ENCODE measurements at places on chromosomes 12 and 14.

DNA sequence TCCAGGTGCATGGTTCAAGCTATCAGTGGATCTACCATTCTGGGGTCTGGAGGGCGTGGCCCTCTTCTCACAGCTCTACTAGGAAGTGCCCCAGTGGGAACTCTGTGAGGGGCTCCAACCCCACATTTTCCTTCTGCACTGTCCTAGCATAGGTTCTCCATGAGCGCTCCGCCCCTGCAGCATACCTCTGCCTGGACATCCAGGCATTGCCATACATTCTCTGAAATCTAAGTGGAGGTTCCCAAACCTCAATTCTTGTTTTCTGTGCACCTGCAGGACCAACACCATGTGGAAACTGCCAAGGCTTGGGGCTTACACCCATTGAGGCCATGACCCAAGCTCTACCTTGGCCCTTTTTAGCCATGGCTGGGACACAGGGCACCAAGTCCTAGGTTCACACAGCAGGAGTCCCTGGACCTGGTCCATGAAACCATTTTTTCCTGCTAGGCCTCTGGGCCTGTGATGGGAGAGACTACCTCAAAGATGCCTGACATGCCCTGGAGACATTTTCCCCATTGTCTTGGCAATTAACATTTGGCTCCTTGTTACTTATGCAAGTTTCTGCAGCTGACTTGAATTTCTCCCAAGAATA lies 76.8 kb downstream of the CRADD start:
- DNase-seq: no peak

DNA sequence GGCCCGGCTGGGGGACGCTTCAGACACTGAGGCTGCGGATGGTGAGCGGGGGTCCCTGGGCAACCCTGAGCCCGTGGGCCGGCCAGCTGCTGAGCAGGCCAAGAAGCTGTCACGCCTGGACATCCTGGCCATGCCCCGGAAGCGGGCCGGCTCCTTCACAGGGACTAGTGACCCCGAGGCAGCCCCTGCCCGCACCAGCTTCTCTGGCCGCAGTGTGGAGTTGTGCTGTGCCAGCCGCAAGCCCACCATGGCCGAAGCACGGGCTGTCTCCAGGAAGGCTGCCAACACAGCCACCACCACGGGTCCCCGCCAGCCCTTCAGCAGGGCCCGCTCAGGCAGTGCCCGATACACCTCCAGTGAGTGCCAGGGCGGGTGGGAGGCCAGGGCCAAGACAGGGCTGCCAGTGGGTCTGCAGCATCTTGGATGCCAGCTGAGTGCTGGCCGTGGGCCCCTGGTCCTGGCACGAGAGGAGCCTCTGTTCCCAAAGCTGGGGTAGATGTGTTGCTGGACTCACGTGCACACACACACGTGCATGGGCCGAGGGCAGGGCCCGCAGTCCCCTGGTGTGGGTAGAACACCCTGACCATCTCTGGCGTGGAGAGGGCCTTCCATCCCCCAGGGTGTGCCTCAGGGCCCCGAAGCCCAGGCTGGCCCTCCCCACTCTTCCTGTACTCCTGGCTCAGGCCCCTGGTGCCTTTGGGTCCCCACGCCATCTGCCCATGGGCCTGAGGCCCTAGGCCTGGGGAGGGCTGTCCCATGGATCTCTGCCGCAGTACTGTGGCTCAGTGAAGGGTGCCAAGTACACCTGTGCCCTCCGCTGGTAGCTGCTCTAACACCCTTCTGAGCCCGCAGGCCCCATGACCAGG lies 22.8 kb downstream of the CEP170B start:
- DNase-seq: no peak

DNA sequence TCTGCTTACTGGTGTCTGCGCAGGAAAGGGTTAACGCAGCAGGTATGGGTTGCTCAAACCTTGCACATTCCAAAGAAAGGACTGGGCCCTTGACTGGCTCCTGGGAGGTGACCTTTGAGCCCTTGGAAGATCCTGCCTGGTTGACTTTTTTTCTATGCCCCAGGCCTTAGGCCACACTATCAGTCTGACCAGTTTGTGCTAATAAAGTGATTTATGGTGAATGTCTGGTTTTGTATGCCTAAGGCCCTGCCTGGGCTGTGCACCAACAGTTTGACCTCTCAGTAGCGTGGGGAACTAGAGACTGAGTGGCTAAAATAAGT lies 61.4 kb upstream of the SCN8A start:
- no peak for DNase-seq

DNA sequence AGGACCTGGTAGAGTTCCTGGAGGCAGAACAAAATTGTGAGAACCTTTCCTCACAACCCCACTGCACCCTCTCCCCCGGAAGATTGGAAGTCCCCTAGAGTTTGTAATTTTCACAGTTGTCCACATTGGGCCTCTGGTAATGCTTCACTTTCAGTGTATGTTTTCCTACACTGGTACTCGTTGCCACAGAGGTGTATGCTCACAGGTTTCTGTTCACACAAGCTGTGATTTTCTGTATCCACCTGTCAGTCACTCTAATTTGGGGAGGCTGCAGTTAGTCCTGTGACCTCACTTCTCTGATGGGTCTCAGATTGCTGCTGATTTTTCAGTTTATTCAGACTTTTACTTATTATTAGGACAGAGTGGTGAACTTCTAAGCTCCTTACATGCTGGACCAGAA lies 66.4 kb upstream of the BMP4 start:
- DNase-seq: no peak

DNA sequence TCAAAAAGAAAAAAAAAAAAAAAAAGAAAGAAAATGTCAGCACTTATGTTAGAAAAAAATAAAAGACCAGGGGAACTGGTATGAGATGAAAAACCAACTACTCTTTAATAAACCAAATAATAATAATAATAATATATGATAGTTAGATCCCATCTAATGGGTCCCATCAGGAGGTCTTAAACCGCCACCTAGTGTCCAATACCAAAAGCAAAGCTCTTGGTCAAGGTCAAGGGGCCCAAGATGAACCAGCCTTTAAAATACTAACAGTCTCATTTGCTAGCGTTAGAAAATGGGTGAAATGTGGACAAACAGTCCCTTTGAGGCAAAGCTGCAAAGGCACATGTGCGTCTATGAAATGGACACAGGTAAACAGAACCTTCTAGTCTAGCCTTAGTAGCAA lies 12.3 kb downstream of the BRAP start:
- no peak for DNase-seq

- no peak for DNase-seq
These were observed 469.6 kb downstream of the RGS6 start for GRCh38 chr14:72401632-72402376.

DNA sequence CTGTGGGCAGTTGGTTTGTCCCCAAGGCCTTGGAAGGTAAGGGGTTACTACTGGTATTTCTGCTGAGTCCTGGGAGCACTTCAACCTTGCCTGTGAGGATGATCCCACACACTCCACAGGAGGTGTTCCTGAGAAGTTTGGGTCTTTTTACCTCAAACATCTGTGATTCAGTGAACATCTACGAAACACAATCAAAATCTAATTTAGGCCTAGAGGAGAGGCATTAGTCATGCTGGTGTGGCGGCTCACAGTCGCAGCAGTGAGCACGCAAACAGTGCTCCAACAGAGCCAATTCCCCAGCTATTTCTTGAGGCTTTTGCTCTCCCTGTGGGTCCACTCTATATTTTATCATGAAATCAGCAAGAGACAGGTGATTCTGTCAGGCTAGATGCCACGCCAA lies 107.6 kb downstream of the APAF1 start:
- no peak for DNase-seq

DNA sequence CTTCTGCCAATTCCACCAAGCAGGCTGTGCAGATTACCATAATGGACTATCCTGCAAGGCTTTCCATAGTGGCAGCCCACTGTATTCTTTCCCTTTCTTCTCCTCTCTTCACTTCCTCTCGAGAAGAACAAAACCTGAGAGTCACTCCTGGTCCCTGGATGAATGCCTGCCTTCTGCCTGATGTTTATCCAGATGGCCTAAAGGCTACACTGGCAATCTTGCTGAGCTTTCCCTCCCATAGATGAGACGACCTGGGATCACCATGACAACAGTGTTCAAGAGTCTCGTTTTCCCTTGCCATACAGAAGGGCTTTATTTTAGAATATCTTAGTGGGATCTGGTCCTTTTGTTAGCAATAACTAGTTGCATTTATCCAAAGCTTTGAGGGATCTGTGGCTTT lies 142.3 kb downstream of the RTN1 start:
- no peak for DNase-seq

GRCh38 chr14:93137864-93138263 lies 22.1 kb upstream of the ITPK1 start:
- DNase-seq: peak; percentile 37

DNA sequence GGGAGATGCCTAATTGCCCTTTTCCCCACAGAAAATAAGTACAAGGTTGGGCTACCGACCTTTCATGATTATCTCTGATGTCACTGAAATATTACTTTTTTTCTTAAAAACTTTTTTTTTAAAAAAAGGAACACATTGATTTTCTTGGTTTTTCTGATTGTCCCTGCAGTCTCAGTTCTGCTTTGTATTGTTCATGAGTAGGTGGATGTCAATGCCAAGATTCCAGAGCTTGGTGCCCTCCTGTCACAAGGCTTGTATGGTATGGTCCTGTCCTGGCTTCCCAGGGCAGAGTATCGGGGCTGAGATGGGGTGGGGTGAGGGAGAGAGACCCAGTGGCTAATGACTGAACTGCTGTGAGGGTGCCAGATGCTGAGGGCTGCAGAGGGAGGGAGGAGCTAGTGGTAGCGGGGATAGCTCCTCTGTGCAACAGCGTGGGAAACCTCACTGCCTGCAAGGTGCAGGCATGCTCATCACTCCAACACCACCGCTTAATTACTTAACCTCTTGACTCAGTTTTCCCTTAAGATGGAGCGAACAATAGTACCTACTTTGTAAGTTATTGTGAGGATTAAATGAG lies 4.4 kb upstream of the CTDSP2 start:
- no peak for DNase-seq

DNA sequence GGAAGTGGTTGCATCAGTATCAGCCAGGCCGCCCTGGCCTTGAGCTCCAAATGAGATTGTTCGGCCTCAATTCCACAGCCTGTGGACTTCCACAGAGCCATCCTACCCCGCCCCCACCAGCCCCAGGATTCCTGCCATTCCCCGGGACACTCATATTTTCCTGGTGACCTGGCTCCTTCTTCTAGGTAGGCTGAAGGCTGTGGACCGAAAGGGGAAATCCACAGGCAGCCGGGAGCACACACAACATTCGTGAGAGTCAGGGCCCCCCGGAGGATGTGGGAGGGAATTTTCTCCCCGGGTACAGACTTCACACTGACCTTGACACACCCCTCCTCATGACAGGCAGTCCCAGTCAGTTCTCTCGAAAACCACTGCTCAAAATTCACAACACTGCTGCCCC lies 39.9 kb downstream of the RIN3 start:
- no peak for DNase-seq

GRCh38 chr12:40226705-40227104 lies 1.9 kb downstream of the LRRK2 start:
- DNase-seq: no peak

DNA sequence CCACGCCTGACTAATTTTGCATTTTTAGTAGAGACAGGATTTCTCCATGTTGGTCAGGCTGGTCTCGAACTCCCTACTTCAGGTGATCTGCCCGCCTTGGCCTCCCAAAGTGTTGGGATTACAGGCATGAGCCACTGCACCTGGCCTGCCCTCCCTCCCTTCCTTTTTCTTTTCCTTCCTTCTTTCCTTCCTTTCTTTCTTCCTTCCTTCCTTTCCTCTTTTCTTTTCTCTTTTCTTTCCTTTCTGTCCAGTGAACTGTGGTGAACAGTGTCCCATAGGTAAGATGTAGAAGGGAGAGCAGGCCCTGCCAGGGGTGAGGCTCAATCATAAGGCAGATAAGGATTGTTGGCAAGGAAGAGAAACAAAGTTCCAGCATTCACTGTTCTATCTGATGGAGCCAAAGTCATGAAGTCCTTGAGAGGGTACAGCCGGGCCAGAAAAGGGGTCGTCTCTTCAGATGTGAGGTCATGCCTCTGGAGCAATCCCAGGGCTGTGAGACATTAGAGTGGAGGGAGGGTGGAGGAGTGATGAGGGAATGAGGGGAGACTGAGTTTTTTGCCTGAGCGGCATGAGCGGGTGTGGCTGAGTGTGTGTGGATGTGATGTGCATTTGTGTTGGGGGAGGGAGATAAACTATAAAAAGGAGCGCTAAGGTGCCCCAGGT lies 4.2 kb upstream of the MLF2 start:
- no peak for DNase-seq

DNA sequence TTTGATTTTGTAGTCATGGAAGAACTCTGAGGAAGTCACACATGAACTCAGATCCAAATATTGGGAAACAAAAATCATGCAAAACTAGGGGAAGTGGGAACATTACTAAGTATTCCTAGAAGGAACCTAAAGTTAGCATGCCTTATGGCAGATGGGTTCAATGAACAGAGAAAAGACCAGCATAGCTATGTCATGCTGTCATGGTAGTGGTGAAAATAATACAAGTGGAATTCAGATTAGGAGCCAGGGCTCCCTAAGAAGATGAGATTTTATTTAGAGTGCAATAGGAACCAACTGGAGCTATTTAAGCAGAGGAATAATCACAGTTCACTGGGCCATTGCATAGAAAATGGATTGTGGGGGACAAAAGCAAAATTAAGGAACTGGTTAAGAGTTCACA lies 134.0 kb downstream of the DIO2 start:
- DNase-seq: no peak

- no peak for DNase-seq
These were observed 220.6 kb upstream of the RGS6 start for GRCh38 chr14:71711619-71712018.

GRCh38 chr12:124487066-124487833 lies 80.2 kb downstream of the NCOR2 start:
- DNase-seq: no peak

- DNase-seq: no peak
These were observed 136.9 kb downstream of the RBM19 start for GRCh38 chr12:113829212-113829611.

DNA sequence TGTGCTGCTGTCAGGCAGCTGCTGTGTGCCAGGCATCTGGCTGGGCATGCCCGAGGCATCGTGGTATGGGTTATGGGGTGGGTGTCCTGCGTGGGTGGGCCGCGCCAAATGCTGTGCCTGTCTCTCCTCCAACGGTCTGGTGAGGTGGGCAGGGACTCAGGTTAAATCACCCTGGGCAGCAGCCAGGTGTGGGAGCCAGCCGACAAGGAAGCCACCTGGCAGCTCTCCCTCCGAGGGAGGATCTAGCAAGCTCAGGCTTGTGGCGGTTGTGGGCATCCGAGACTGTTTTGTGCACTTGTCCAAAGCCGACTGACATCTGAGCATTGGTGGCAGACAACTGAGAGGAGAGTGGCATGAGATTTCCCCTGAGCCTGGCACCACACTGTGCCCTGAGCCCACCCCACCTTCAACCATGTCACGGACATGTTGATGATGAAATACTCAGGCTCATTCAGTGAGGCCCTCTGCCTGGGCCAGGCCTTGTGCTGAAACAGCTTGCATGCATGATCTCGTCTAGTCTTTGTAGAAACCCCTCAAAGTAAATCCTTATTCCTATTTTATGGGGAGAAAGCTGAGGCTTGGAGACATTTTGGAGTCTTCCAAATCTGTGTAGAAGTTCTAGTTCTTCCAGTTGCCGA lies 181.8 kb upstream of the MYL2 start:
- no peak for DNase-seq

DNA sequence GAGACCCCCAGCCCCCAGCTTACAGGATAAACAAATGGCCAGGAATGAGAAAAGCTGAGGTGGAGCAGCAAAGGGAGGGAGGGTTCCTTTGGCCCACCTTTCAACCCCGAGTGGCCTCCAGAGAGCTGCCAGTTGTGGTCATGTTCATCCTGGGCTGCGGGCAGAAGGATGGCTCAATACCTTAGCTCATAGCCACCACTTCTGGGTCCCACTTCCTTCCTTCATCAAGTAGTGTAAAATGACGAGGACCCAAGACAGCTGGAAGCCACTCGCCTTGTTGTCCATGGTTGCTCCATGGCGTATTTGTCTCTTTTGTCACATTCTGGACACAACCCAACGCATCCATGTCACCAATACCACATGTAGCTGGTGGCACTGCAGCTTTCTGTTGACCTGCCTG lies 24.2 kb downstream of the CRACR2A start:
- DNase-seq: no peak
